ENCODE measurements at places on chromosomes 4 and X. TPM values are rescaled to one million over a fixed set of nuclear protein-coding genes. Genes with fewer than 3 reads are reported as not detected.

Gene WDR45
- total RNA-seq: 18.1 TPM

Gene CCDC110
- total RNA-seq: not detected

Gene SCML1
- total RNA-seq: 31.6 TPM

Gene TEX13C
- not detected for total RNA-seq

Gene KLHL34
- not detected for total RNA-seq

Gene MAGED2
- 168 TPM for total RNA-seq

Gene LRP2BP
- total RNA-seq: 0.16 TPM

Gene TMEM271
- total RNA-seq: 1.4 TPM

Gene CLTRN
- total RNA-seq: 0.42 TPM

Gene SYAP1
- 49.8 TPM for total RNA-seq

Gene SRPK3
- 33.6 TPM for total RNA-seq

Gene VEGFD
- total RNA-seq: not detected

Gene CLCN5
- total RNA-seq: 62.4 TPM

Gene C4orf51
- total RNA-seq: not detected

Gene CCDC120
- 2.5 TPM for total RNA-seq

Gene GPRASP1
- total RNA-seq: 2.3 TPM

Gene CCKAR
- total RNA-seq: 0.61 TPM

All from SJCRH30 (cell line).